ENCODE measurements at places on chromosomes 7 and 10.

GRCh38 chr7:106101726-106102125 is 10.4 kb downstream of the SYPL1 start:
- DNase-seq, result no peak

GRCh38 chr7:116665332-116665996 is 6.5 kb upstream of the MET start:
- DNase-seq, result no peak

DNA sequence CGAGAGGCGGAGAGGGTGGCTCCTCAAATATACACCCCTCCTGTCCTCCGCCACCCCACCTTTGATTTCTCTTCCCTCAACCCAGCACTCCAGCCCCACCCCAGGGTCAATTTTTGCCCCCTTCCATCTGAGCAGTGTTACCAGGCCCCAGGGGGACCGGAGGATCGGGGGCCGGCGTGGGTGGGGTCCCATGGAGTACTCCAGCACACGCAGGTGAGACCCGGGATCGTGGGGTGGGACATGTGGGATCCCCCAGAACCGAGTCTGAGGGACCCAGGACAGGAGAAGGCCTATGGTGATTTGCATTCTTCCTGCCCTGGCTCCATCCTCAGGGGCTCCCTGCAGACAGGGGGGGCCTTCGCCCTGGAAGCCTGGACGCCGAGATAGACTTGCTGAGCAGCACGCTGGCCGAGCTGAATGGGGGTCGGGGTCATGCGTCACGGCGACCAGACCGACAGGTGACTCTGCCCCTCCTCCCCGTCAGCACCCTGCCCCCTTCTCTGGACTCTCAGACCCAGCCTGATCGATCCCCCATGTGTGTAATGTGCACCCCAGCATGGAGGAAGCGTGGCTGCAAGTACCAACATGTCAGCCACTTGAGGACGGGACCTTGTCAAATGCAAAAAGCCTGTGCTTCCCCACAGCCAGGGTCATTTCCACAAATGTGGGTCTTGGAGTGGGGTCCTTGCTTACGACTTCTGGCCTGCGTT is 744 bp downstream of the TRIP6 start:
- DNase-seq, result no peak

- DNase-seq, result no peak
Measured at GRCh38 chr10:408236-408635, 273.0 kb downstream of the ZMYND11 start.

DNA sequence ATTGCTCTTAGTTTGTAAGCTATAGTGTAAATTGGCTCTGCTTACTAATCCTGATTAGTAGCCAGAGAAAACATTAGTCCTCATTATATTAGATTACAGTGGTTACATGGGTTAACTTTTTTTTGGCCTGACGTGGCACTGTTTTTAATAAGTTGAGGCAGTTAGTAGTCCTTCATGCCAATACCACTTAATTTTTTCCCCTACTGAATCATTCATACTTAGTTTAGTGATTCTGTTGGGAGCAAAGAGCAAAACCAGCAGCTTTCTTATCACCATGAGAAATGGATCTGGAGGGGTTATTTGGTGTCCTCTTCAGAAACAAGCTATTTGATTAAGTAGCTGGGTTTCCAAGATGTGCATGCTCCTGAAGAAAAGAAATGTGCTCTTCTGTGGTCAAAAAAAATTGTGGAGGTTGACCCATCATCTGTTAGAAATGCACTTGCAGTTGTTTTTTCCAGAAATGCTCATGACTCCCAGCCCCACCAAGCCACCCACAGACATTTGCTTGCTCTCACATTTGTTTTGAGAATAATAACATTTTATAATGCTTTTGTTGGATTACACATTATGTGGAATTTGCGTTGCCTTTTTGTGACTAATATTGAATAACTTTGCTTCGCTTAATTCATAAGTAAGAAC is 258.5 kb downstream of the HDAC9 start:
- DNase-seq, result no peak

DNA sequence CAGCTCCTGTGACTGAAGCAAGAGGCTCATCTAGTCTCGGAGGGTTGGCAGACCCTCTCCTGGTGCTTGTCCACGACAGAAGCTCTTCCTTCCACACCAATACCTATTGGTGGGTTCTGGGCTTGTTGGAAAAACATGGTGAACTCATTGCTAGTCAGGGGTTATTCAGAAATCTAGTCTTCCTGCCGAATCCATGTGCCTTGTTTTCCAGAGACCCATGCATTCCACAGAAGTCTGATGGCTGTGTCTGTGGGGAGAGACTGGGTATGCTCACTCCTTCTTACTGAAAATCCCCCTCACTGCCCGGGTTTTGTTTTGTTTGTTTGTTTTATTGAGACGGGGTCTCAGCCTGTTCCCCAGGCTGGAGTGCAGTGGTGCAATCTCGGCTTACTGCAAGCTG is 138.3 kb downstream of the DNAJB6 start:
- DNase-seq, result no peak

GRCh38 chr10:34109495-34109894 is 705.6 kb downstream of the PARD3 start:
- DNase-seq, result no peak

DNA sequence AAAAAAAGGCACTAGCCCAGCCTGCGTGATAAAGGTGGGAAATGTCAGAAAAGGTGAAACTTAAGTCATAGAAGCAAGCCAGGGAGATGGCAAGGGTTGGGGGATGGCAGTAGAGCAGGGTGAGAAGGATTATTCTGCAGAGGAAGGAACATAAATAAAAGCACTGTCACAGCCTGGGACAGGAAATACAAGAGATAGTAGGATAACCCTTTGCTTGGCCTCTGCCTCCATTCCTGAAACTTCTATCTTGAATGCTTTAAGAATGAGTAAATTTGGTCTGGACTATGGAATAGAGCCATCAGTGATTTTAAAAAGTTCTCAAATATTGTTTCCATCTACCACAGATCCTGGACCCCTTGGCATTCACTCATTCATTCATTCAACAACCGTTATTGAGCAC is 50.0 kb downstream of the ABCC2 start:
- DNase-seq, result no peak

- DNase-seq, result no peak
Measured at GRCh38 chr7:64997927-64998391, 7.1 kb upstream of the ZNF117 start.

DNA sequence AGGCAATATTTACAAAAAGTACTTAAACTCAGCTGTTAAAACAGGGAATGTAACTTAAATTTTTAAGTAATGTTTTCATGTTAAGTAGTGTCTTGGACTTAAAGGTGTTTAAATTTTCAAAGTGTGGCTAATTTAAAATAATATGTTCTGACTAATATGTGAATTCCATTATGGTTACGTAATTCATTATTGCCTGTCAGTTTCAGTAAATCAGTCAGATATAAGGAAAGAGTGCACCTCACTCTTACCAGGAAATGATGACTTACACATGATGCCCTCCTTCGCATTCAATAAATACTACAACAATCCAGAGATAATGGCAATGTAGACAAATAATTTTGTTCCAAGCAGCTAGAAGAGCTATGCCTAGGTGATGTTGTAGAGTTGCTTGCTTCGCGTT is 69.0 kb upstream of the WNT16 start:
- no peak for DNase-seq

DNA sequence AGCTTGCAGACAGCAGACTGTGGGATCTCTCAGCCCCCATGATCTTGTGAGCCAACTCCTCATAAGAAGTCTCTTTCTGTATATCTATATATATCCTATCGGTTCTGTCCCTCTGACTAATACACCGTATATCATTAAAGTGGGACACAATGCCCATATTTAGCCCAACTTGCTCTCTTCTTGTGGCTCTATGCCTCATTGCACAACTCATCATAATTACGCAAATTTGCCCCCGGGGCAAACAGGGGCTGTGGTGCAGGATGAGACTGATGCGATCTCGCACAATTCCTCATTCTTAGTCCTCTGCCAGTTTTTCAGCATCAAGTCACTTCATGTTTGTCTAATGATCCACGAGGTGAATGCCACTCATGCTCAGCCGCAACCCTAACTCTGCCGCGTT is 183.2 kb downstream of the PRPF18 start:
- no peak for DNase-seq

- DNase-seq, result no peak
Measured at GRCh38 chr10:112585960-112586359, 138.9 kb downstream of the VTI1A start.

GRCh38 chr10:66877361-66877760 is 48.5 kb upstream of the LRRTM3 start:
- DNase-seq, result no peak

DNA sequence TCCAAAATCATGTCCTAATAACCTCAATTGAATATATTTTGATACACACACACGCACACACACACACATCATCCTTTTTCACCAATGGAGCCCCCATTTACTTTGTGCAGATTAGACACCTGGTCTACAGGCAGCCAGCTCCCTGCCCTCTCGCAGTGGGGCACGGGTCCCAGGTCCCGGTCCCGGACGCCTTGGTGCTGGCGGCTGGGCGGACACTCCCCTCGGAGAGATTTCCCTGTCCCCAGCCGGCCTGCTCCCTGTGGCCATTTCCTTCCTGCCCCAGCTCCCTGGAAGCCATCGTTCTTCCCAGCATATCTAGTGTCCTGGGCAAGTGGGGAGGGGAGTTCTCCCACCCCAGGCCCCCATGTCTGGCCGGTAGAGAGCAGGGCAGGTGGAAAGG is 14.6 kb downstream of the DPY19L1 start:
- no peak for DNase-seq

- no peak for DNase-seq
Measured at GRCh38 chr10:25820874-25821273, 113.2 kb upstream of the MYO3A start.

DNA sequence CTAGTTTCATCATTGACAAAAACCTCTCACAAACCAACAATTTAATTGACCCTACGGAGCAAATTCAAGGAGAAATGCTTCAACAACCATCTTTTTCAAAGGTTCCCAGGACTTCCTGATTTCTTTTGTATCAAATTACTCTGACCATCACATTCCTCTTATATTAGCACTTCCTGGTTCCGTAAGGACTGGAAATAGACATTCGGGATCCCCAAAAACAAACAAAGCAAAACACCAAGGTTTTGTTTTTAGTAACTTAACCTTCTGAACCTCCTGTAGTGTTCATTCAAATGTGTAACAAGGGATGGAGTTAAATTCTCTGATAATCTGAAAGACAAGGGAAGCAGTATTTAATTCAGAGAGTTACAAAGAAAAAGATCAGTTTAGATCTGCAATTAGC is 387.6 kb upstream of the NRP1 start:
- no peak for DNase-seq

GRCh38 chr10:34811968-34812514 is 3.1 kb downstream of the PARD3 start:
- no peak for DNase-seq

DNA sequence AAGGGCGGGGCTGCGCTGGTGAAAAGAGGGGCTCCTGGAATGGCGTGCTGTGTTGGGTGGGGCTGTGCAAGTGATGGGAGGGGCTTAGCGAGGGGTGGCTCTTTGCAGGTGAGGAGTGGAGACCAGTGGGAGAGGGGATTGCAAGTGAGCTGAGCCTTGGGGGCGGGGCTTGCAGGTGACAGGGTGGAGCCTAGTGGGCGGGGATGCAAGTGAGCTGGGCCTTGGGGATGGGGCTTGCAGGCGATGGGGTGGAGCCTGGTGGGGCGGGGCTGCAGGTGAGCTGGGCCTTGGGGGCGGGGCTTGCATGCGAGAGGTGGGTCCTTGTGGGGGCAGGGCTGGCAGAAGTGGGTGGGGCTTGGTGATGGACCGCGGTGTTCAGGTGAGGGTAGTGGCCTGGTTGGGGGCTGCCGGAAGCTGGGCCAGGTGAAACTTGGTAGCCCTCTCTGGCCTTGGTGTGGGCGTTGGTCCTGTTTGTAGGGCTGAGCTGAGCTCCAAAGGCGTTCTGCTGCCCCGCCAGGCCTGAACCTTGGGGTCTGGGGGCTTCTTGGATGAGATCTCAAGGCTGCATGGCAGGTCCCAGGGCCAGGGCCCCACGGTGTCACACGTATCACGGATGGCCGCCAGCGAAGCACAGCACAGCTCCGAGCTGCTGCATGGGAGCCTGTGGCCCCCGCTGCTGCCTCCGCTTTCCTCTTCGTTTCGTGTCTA is 743 bp upstream of the PITRM1 start:
- DNase-seq, result peak; percentile 73

DNA sequence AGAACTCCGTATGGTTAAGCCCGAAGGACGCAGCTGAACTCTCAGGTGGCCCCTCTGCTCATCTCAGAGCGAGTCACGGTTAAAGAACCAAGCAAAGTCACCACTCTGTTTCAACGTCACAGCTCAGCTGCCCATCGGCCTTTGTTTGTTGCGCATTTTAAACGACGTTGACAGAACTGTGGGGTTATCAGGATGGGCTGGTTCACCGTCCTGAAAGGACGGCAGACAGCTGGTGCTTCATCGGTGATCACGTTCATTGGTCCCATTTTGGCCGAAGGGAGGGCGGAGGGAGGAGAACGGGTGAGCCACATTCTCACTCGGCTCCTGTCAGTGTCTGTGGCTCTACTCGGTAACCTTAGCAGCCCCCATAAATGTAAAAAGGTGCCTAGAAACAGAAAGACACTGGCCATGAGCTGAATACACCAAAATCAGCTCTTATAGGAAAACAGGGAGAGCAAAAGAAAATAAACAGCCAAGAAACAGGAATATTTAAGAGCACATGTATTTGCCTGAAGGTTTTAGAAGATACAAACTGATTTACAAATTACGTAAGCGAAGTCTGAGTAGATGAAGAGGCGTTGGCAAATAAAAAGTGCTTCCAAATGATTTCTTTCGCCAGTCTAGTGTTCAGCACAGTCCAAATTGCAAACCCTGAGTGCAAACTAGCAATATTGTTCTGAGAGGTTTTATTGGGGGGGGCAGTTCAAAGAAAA is 8.4 kb downstream of the PRKAG2 start:
- no peak for DNase-seq

DNA sequence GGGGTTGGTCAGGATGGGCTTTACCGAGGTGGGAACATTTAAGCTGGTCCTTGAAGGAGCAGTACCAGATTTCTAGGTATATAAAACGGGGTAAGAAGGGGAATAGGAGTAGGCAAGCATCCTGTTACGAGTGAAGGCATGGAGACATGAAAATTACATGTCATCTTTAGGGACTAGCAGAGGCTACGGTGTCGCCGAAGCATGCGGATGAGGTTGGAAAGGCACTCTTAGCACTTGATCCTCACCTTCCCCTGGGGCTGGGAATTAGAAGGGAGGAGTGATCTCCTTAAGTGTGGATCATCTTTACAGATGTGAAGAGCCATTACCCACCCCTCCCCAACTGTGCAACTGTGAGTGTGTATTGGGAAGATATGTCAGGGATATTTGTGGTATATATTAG is 13.8 kb upstream of the ZRANB1 start:
- DNase-seq, result no peak

GRCh38 chr7:45367026-45367425 is 207.1 kb upstream of the ADCY1 start:
- no peak for DNase-seq

GRCh38 chr10:80487791-80488538 is 33.9 kb downstream of the TSPAN14 start:
- DNase-seq, result no peak

- DNase-seq, result no peak
Measured at GRCh38 chr10:3700531-3701076, 84.4 kb downstream of the KLF6 start.

DNA sequence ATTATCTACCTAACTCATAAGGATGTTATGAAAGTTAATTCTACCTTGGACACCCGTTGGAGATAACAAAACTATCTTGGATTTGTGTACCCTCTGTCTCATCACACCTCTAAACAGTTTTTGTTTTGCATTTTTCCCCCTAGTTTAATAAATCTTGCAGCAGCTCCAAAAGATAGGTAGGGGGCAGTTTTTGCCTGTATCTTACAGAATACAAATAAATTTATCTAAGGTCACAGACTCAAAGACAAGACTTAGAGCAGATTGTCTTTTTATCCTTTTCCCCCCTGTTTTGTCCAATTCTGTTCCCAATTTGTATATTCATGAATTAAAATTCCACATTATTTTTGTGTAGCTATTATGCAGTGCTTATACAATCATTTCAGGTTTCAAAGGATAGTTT is 5.0 kb upstream of the SORCS1 start:
- no peak for DNase-seq

All from activated naive CD4-positive, alpha-beta T cell (primary cell).